CD4-positive, alpha-beta T cell treated with Interleukin-15 for 4 hours (primary cell): ENCODE measurements at places on chromosomes 3 and 15.

DNA sequence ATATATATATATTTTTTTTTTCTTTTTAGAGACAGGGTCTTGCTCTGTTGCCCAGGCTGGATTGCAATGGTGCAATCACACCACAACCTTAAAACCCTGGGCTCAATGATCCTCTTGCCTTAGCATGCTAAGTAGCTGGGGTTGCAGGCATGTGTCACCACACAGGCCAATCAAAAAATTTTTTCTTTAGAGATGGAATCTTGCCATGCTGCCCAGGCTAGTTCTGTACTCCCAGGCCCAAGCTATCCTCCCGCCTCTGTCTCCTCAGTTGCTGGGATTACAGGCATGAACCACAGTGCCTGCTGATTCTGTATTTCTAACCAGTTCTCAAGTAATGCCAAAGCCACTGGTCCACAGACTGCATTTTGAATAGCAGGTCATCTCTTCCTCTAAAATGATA, 291.3 kb upstream of the ZPLD1 start:
- DNase-seq: no peak

DNA sequence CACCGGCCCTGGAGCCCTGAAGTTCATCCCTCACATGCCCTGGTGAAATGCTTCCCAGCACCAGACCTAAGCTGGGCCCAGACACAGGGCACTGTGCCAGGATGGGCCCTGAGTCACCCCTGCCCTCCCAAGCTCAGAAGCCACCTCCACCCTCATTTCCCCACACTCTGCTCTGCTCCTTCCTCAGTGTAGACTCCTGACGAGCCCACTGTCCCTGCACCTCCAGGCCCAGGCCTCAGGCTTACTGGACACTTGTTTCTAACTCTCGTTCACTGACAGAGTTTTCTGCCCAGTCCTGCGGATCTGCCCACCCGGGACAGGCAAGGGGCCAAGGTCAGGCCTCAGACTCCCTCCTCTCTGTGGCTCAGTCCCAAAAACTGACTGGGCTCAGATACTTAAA, 112.6 kb upstream of the RNF7 start:
- DNase-seq: no peak

GRCh38 chr3:59368900-59369675, 319.3 kb upstream of the CFAP20DC start:
- no peak for DNase-seq

DNA sequence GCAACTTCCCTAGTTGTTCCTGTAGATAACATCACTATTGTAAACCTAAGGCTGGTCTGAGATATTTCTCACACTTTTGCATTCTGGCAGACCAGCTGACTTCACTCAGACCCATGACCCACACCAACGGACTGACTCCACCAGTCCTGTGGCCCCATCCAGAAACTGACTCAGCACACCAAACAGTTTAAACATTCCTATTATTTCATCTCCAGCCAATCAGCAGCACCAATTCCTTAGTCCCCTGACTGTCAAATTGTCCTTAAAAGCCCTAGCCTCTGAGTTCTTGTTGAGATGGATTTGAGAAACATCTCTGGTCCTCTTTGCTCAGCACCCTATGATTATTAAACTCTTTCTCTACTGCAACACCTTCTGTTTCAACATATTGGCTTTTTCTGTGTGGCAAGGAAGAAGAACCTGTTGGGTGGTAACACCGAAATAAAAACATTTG, 12.2 kb upstream of the IDH2 start:
- no peak for DNase-seq

GRCh38 chr3:58938057-58938456, 111.8 kb downstream of the CFAP20DC start:
- no peak for DNase-seq

DNA sequence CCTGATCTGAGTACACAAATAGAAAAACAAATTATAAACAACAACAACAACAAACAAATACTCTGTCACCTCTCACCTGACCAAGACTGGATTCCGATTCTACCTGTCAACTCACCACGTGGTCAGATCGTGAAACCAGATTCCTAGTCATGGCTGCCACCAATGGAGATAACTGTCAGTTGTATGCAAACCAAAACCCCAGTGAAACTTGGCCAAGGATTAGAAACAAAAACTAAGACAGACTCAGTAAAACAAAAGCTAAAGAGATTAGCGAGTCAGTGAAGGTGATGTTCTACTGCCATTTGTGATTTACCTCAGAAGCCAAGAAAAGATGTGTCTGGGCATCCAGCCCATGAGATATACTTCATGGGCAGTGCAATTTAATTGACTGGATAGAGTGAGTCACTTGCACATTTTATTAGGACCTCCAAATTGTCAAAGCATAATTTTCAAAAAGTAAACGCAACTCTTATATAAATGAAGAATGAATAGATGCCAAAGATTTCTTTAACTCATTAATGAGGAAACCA, 31.1 kb downstream of the PHLDB2 start:
- no peak for DNase-seq

GRCh38 chr15:29034593-29035335, 149.0 kb downstream of the APBA2 start:
- DNase-seq: no peak

- DNase-seq: no peak
Observed at GRCh38 chr15:43085921-43086320, 19.9 kb downstream of the UBR1 start.

DNA sequence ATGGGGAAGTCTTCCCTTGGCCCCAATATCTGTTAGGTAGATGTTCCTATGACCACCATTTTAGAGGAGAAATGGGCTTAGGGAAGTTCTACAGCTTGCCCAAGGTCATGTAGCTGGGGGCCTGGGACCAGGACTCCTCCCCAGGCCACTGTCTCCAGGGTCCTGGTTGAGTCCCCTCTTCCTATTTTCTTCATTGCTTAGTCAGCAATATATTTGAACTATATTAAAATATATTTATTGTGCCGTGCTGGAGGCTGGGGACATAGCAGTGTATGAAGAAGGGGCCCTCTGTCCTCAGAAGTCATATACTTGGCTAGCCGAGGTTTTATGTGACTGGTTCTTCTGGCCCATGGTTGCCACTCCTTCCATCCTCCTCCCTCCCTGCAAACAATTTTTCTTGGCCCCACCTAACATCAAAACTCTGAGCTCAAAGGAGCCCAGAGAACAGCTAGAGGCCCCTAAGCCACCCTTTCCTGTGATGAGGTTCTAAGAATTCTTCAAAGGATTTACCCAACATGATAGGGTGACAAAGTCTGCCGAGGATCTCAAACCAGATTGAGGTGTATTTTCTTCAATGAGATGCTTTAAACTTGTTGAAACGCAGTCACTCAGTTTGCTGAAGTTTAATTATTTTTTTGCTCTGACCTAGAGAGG, 121.2 kb upstream of the RASGRP1 start:
- DNase-seq: peak; percentile 89

DNA sequence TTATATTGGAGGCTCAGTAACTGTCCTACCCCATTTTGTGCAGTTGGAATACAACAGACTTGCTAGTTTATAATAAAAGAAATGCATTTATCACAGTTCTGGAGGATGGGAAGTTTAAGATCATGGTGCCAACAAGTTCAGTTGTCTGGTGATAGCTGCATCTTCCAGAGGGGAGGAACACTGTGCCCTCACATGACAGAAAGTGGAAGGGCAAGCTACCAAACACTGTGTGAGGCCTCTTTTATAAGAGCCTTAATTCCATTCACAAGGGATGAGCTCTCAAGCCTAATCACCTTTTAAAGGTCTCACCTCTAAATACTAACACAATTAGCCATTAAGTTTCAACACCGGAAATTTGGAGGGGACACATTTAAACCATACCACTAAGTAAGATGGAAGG, 1073.9 kb downstream of the PLOD2 start:
- no peak for DNase-seq

GRCh38 chr3:46471371-46471914, 6.7 kb upstream of the LTF start:
- DNase-seq: no peak

GRCh38 chr3:195041871-195042742, 228.9 kb downstream of the XXYLT1 start:
- DNase-seq: no peak

DNA sequence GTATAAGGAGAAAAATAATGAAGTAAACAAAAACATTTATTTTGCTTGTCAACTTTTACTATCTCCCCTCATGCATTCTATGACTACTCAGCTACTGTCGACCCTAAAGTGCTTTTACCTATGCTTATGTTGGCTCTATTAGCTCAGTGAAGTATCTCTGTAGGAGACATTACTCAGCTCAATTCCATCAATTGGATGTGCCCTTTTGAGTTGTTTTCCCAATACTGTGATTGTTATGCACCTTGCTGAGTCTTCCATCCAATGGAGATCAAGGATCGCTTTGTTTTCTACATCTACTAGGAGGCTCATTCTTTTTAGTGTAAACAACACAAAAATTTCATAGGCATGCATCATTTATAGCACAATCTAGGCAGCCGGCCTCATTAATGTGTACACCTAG, 403.8 kb upstream of the ARL6 start:
- DNase-seq: no peak

DNA sequence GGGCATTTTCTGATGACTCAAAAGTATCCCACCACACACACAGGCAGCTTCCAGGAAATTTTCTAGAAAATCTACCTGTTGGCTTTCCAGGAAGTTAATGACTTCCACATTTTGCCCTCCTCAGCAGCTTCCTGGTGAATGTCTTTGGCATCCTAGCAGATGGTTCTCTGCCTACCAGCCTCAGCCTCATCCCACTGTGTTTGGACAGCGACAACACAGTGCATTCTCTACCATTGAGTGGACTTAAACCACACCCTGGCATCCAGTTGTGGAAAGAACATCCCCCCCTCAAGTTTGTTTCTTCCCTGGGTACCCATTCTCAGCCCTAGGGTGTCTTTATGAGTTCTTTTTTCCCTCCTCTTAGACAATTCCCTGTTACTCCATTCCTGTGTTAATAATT, 50.8 kb upstream of the GADL1 start:
- DNase-seq: no peak

DNA sequence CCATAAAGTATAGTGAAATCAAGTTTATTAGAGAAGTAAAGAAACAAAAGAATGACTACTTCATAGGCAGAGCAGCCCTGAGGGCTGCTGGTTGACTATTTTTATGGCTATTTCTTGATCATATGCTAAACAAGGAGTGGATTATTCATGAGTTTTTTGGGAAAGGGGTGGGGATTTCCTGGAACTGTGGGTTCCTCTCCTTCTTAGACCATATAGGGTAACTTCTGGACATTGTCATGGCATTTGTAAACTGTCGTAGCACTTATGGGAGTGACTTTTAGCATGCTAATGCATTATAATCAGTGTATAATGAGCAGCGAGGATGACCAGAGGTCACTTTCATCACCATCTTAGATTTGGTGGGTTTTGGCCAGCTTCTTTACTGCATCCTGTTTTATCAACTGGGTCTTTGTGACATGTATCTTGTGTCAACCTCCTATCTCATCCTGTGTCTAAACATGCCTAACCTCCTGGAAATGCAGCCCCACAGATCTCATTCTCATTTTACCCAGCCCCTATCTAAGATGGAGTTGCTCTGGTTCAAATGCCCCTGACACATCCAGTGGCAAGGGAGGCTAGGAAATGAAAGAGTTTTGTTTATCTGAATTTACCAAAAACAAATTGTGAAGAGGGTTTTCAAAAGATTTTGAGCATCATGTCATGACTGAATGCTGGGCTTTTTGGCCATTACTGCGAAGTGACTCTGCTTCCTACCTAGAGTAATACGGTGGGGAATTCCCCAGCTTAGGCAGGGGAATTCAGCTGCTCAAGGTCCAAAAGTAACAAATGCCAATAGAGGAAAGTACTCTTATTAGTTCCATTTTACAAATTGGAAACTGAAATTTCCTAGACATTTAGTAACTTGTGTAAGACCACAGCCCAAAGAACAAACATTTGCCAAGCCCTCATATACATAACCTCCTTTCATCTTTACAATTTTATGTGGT, 6.2 kb upstream of the SPSB4 start:
- DNase-seq: no peak

DNA sequence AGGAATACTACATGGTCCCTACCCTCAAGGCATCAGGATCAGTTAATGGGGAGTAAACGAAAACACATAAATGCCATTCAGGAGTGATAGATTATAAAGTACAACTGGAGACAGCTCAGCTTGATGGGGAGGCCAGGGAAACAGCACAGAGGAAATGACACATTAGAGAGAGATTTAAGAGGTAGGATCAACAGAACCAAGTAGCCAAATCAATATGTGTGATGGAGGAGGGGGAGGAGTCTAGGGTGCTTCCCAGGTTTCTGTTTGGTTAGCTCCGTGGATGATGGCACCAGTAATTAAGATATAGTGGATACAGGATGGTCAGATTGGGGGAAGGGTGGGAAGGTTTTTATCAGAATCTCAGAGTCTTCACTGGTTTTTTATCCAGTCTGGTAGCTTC, 229.5 kb upstream of the ROPN1 start:
- DNase-seq: no peak

GRCh38 chr3:87996882-87997281, 61.9 kb downstream of the CGGBP1 start:
- DNase-seq: no peak

GRCh38 chr3:59704292-59704691, 654.5 kb upstream of the CFAP20DC start:
- DNase-seq: no peak

DNA sequence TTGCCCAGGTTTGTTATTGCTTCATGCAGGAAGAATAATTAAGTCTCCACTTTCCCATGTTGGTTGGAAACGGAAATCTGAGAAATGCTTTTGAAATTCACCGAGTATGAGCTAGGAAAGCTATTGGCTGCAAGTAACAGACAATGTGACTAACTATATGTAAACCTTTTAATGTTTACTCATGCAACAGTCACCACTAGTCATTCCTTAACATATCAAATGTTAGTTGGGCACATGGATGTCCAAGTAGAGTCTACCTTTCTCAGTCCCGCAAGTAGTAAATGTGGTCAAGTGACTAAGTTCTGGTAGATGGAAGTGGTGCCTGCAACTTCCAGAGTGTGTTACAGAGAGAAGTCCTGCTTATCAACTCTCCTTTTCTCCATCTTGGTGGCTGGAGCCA, 52.5 kb downstream of the KLF15 start:
- DNase-seq: no peak

GRCh38 chr3:42701371-42702065, 1.1 kb downstream of the HHATL start:
- DNase-seq: peak; percentile 46

GRCh38 chr3:82940124-82940523, 1178.7 kb upstream of the GBE1 start:
- DNase-seq: no peak
